ENCODE measurements at places on chromosomes 11 and 22.

- no peak for DNase-seq
These were observed 119.5 kb upstream of the ISX start for GRCh38 chr22:34946339-34946985.

DNA sequence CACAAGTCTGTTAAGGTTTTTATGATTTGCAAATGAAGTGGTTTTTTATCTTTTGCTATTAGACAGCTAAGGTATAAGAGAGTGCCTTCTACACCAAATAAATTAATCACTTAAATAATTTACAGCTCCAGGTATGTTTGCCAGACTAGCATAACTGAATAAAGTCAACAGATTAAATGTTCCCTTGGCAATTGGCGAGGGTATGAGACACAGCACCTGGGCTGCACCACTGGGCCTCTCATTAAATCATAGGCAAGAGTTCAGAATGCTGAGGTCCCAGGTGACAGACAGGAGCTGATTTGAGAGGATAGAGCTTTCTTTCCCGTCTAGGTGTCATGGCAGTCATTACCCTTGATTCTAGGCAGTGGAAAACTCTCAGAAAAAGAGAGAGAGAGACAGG, 62.6 kb upstream of the WT1 start:
- no peak for DNase-seq

GRCh38 chr11:124538019-124538418, 5.4 kb downstream of the OR8B12 start:
- DNase-seq = no peak

GRCh38 chr22:38735465-38736256, 20.1 kb downstream of the SUN2 start:
- no peak for DNase-seq
